ENCODE measurements at places on chromosomes 11 and 22.

DNA sequence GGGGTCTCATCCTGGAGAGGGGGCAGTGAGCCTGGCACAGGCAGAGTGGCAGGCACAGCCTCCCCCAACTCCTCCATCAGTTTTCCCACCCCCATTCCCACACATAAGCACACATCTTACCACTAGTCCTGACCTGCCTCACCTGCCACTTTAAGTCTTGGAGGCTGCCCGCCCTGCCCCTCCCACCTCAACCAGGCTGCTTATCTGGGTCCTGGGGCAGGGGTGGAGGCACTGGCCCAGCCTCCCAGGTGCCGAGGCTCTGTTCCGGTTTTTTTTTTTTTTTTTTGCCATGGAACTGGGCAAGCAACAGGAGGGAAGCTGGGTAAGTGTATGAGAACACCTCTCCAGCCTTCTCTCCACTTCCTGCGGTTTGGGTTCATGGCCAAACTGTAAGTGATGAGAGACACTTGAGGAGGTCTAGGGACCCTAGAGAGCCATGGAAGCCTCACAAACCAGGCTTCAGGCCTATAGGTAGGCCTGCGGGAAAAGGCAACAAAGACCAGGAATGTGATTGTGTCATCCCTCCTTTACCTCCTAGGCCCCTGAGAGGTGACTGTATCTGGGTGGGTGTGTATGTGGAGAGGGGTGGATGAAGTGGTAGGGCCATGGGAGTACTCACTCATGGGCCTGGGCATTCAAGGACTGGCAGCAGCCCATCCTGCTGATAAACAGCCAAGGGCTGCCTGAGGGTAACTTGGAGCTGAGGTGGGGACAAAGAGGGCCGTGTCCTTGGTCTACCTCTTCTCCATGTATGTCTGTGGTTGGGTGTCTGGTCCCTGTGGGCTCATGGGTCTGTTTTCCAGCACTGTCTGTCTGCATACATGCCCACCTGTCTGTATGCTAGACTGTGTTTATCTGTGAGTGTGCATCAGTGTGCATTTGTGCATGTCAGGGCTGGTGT lies 22.6 kb downstream of the PHLDB1 start:
- DNase-seq: no peak

- no peak for DNase-seq
These were observed 715.2 kb upstream of the TENM4 start for GRCh38 chr11:80156062-80156461.

DNA sequence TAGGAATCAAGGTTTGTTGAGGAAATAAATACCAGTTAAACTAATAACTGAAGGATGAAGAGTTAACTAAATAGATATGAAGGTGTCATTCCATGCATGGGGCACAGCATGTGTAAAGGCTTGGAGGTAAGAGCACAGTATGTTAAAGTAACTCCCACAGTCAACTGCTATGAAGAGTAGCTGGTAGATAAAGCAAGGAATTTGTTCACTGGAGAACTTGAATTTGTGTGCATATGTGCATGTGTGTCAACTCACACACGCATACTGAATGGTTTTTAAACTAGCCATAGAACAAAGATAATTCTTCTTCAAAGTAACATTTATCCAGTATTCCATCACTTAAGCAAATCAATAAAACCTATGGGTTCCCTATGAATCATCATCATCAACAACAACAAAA lies 135.9 kb downstream of the FAM76B start:
- DNase-seq: no peak

- no peak for DNase-seq
These were observed 26.8 kb downstream of the TRIM44 start for GRCh38 chr11:35689081-35689996.

- no peak for DNase-seq
These were observed 37.8 kb downstream of the FDX1 start for GRCh38 chr11:110467556-110467955.

GRCh38 chr11:33912405-33913361 lies 20.8 kb upstream of the LMO2 start:
- DNase-seq: no peak

DNA sequence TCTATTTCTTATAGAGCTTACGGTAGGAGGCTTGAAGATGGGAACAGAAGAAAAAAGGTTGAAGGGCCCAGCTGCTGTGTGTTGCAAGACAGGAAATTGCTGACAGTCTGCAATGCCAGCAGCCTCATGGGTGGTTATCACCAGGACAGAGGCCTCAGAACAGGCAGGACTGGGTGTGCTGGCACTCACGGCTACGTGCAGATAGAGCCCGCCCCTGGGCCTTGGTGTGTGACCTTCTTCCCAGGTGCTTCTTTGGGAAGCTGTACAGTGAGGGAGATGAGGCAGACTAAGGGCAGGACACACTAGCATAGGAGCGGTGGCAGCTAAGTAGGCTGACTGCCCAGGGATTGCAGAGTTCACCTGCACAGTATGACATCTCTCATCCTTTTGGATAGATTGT lies 12.6 kb downstream of the PRAME start:
- no peak for DNase-seq

DNA sequence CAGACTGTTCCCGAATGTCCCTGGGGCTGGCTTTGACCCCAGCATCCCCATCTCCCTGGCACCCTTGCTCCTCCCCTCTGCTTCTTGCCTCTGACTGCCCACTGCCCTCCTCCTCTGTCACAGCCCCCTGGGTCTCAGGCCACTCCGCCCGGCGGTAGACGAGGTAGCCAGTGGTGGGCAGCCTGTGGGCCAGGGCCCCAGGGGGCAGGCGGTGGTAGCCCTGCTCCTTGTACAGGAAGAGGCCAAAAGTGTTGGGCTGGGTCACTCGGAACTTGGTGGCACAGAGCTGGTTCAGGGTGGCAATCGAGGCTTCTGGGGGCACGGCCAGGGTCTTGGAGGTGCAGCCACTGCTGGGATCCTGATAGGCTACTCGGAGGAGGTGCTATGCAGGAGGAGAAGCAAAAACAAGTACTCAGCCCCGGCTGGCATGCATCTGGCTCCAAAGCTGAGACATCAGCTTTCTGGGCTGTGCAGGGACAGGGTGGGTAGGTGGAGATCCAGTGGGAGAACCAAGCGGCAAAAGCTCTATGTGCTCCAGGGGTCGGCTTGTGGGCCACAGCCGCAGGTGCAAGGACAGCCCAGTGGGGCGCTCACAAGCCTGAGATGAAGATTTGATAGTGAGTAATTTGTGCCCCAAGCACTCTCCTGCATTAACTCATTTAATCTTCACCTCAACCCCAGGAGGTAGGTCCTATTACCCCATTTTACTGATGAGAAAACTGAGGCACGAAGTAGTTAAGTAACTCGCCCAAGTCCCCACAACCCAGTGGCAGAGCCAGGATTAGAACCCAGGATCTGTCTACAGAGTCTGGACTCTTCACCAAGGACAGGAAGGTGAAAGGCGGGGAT lies 3.6 kb downstream of the RIN1 start:
- no peak for DNase-seq

DNA sequence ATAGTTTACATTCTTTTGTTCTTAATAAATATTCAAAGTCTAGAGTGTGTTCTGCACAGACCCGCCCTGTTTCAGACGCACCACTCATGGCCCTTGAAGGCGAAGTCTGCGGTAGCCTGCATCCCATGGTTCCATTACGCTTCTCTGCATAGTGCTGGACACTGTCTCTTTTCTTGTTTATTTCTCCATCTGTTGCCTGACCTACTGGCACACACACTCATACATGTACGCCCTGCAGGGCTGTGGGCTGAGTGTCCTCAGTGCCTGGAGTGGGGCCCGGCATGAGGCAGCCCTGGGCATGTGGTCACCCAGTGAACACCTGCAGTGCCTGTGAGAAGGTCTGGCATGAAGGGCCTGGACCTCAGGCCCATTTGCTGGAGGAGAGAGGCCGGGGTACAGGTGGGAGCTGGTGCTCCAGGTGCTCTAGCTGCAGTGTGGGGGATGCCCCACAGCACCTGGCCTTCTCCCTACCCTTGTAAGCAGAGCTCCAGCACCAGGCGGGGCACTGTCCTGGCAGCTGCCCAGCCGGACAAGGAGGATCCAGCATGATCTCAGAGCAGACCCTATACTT lies 404.1 kb downstream of the TBC1D22A start:
- DNase-seq: no peak

- DNase-seq: peak; percentile 61
These were observed 22.1 kb downstream of the RIBC2 start for GRCh38 chr22:45435544-45436139.

GRCh38 chr11:127223026-127223425 lies 222.5 kb upstream of the KIRREL3 start:
- DNase-seq: no peak

GRCh38 chr22:40325315-40325714 lies 21.0 kb upstream of the ADSL start:
- DNase-seq: peak; percentile 76

- no peak for DNase-seq
These were observed 8.2 kb downstream of the RASGRP2 start for GRCh38 chr11:64735725-64736259.

DNA sequence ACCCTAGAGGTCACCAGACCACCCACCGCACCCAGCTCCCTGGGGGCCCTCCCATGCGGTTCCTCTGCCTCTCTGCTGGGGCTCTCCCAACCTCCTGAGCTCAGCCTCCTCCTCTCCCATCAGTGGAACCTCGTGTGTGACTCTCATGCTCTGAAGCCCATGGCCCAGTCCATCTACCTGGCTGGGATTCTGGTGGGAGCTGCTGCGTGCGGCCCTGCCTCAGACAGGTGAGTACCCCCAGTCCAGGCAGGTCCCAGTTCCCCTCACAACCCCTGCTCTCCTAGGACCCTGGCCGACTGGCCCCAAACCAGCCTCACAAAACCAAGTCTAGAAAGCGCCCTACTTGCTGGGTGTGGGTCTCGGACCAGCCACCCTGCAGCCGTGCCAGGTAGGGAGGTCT lies 1.6 kb downstream of the SLC22A12 start:
- no peak for DNase-seq

GRCh38 chr22:25928038-25928437 lies 186.1 kb downstream of the MYO18B start:
- DNase-seq: no peak

GRCh38 chr22:26334232-26334631 lies 94.8 kb upstream of the ASPHD2 start:
- DNase-seq: no peak

GRCh38 chr11:45316258-45316657 lies 30.1 kb upstream of the SYT13 start:
- no peak for DNase-seq

- DNase-seq: no peak
These were observed 314.3 kb downstream of the BRD1 start for GRCh38 chr22:49513358-49513851.

- no peak for DNase-seq
These were observed 8.8 kb downstream of the H19 start for GRCh38 chr11:1988667-1989317.

- no peak for DNase-seq
These were observed 56.8 kb downstream of the PRR5L start for GRCh38 chr11:36352922-36353321.

GRCh38 chr11:1469911-1470680 lies 16.5 kb downstream of the MOB2 start:
- DNase-seq: no peak

- no peak for DNase-seq
These were observed 2.4 kb downstream of the TSKU start for GRCh38 chr11:76785513-76785912.

DNA sequence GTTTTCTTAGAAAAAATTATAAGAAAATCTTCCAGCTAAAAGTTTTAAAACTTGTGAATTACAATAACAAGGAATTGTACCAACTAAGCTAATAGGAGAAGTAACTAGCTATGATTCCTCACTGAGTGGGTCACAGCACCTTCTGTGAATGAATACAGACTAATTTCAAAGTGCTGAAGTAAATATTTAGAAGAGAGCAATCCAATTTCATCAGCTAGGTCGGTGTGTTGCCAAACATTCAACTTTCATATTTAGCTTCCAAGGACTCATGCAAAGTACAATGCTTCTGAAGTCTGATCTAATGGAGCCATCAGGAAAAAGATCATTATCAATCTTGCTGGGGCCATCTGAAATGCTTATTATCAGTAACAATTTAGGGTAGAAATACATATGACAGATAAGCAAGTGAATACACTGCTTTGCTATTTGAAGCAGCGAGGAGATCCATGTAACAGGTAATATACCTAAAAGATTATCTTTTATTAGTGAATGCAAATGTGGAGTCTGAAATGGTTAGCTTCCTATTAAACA lies 750.6 kb upstream of the CCDC90B start:
- no peak for DNase-seq

GRCh38 chr11:30468881-30469280 lies 117.3 kb downstream of the MPPED2 start:
- no peak for DNase-seq

DNA sequence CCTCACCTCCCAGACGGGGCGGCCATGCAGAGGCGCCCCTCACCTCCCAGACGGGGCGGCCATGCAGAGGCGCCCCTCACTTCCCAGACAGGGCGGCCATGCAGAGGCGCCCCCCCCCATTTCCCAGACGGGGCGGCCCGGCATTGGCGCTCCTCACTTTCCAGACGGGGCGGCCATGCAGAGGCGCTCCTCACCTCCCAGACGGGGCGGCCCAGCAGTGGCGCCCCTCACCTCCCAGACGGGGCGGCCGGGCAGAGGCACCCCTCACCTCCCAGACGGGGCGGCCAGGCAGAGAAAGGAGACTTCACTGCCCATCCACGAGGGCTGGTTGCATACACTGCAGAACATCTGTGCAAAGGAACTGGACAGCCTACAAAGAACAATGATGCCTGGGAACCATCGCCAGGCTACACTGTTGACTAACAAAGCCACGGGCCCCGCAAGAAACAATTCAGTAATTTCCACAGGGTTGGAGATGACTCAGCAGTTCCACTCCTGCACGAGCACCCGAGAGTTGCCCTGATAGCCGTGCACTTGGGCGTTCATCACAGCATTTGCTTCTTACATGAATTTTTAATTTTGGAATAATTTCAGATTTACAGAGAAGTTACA lies 58.7 kb downstream of the CTTN start:
- no peak for DNase-seq

GRCh38 chr22:19942157-19943081 lies 801 bp upstream of the TXNRD2 start:
- no peak for DNase-seq

DNA sequence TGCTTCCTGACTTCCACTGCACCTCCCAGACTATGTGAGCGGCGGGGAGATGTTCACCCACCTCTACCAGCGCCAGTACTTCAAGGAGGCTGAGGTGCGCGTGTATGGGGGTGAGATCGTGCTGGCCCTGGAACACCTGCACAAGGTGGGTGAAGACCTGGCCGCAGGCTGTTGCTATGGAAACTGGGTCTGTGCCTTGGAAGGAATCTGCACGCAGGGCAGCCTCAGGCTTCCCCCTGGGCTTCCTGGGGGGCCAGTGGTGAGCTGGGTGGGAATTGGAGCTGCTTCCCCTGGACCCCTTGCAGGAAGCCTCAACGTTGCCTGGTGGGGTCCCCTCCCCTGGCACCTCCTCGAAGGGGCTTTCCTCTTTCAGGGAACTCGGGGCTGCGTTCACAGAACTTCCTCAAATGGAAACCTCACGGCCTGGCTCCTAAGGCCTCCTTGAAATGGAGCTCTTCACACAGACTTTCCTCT lies 1.5 kb downstream of the RPS6KA4 start:
- DNase-seq: no peak
